Kidney capillary endothelial cell (primary cell): ENCODE measurements at places on chromosomes 4 and X.
A peak's percentile ranks its signal among the peaks of the same experiment; 100 is the strongest.

GRCh38 chrX:18871161-18871890, 112.6 kb downstream of the PHKA2 start:
- no peak for DNase-seq

DNA sequence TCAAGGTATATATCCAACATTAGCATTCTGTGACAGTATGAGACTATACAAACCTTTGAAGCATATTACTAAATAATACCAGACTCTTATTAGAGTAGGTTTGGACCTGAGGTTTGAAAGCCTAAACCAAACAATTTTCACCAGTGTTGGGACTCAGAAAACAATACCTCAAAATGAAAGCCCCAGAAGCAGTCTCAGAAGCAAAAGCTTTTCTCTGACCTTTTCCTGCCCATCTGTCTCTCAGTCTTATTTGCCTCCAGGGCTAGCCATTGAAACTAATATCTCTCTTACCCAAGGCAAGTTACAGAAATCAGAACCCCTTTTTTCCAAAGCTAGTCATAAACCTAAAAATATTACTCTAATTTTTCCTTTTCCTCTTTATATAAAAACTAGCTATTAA, 163.3 kb downstream of the PTCHD1 start:
- DNase-seq, result no peak

DNA sequence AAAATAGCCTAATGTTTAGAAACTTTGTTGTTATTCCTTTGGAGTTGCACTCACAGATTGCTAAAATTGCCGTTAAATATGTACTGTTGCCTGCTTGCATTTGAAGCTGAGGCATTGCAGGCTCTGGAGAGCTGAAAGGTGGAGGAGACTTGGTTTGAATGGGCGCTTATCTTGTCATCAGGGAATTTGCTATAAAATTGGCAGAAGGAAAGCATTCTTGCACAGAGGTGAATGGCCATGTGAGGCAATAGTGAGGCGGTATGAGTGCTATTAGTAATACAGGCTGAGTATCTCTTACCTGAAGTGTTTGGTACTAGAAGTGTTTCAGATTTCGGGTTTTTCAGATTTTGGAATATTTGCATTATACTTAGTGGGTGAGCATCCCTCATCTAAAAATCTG, 41.3 kb downstream of the TRAPPC11 start:
- no peak for DNase-seq

- DNase-seq, result no peak
Observed at GRCh38 chr4:101960431-101960830, 169.9 kb downstream of the BANK1 start.

- DNase-seq, result no peak
Observed at GRCh38 chrX:20974326-20974725, 399.9 kb upstream of the CNKSR2 start.

DNA sequence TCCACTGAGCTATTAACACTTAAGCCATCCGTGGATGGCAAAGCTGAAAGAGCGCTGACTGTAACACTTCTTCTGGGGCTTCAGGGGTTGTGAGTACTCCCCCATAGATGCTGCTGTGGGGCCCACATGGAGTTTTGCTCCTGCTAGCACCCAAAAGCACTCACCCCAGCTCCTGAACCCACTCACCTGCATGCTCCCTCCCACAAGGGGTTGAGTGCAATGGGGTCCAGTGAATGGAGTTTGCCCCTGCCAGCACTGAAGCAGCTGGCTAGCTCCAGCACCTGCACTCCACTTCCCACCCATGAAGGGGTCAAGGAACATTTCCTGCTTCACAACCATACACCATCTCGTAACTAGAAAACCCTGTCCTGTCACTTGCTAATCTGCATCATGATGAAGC, 78.9 kb downstream of the IL21 start:
- no peak for DNase-seq

DNA sequence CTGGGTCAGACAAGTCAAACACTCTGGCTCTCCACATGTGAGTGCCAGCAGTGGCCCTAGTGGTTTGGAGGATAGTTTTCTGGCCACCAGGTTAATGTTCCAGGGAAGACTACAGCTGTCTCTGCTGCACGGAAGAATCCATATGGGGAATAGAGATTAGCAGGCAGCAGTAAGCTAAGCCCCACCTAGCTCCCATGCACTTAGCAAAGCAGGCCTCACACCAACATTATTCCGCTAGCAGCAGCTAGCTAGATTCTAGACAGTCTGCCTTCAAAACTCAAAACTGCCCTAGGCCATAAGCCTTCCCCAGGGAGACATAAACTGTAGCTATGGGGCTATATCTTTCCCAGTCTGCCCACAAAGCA, 203.4 kb downstream of the CHIC1 start:
- no peak for DNase-seq

GRCh38 chrX:20517565-20517964, 250.9 kb upstream of the RPS6KA3 start:
- no peak for DNase-seq

DNA sequence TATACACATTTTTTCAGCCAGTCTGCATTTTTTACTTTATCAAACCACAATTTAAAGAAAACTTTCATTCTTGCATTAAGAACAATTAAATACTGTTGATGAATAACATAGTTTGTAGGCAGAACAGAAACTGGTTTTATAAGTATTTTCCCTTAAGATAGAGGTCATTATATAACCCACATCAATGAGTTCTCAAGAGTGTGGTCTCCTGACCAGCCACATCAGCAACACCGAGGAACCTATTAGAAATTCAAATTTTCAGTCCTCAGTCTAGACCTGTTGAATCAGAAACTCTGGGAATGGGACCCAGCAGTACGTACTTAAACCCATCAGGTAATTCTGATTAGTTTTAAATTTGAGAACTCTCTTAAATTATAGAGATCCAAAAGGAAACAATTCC, 299.6 kb upstream of the ARSJ start:
- no peak for DNase-seq

DNA sequence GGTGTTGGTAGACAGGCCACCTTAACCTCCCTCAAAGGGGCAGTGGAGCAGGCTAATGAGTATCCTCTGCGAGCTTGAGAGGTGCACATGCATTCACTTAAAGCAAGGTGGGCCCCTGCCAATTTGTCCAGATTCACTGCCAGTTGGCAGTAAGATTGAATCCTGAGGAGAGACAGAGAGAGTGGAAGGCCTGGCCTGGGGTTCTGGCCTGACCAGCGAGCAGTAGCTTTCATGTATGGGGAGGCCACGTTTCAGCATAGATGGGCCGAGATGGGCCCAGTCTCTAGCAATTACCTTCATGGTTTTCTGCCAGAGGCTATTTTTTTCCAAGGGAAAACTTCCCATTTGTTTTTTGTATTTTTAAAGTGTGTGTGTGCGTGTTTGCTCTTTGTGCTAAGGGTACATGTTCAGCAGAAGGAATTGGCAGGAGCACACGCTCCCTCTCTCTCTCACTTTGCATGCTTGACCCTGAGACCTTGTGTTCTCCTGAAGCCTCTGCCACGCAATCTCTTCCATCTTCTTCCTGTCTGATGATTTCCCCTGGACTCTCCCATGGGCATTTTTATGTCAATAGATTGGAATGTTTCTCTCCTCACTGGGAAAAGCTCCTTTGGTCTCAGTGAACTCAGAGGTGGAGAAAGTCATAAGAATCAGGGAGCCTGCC, 215.8 kb upstream of the SFRP2 start:
- no peak for DNase-seq

DNA sequence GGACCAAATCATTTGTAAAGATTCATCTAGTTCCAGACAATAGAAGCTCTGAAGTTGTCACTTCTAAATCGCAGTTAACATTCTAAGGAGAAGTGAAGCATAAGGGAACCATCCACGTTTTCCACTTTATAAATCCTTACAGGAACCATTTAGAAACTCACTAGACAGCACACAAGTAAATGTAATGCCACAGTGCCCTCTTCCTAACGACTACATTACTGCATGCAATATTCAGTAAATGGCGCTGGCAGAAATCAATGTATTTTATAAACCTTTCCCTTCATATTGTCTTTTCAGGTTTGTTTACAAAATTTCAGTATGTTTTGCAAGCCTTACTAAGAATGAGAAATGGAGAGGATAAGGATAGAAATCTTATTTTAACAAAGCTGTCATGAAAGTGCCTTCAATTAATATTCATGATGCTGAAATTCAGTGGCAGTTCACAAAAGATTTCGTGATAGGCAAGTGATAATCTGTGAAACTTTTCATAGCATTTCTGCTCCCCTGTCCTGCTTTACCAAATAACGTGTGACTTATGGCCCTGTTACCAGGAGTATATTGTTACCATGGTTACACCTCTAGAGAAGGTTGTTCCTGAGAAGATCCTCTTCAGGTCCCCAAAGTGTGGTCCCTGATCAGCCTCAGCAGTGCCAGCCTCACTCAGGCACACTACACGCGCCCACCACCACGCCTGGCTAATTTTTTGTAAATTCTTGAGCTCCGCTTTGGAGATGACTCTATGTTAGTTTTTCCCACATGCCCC, 54.2 kb downstream of the TMA16 start:
- peak; percentile 55 for DNase-seq

DNA sequence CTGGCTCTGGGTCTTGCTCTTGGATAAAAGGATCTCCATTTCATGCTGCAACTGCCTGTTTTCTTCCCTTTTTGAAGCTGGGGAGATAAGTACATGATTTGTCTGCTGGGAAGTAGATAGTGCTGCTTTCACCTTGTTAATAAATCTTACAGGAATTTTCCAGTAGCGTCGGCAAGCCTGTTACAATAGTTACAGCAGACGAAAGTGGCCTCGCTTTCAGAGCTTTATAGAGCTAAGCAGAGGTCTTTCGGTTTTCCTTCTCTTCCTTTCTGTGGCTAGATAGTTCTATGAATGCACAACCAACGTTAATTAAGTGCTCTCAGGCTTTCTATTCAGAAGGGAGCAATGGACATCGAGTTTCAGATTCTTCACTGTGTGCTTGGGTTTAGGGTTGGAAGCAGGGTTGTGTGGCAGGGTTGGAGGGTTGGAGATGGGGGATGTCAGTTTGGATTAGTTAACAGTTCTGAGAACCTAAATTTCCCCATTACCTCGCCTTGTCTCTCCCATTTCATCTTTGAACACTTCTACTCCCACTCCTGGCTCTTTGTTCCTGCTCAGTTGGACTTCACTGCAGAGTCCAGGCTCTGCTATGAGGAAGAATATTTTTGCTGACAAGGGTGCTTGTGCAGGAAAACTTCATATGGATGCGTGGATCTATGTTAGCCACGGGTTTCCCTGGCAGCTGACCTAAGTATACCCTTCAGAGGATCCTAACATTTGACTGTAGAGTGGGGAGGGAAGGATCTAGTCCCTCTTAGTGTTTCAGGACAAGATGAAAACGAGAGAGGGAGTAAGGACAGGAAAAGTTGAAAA, 237.9 kb downstream of the ARHGAP10 start:
- DNase-seq, result peak; percentile 7

DNA sequence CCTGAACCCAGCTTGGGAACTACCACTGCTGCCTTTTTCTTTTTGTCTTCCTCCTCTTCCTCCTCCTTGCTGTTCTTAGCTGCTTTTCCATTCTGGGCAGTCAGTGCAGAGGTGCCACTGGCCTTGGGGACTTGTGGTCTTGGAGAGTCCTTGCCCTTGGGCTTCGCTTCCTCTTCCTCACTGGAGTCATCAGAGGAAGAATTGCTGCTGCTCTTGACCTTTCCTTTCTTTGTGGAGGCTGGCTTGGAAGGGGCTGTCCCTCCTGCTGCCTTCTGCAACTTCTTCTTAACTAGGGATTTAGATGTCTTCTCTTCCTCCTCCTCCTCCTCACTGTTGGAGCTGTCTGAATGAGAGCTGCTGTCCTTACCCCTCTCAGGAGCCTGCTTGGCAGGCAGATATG, 53.2 kb downstream of the FAM9B start:
- no peak for DNase-seq

DNA sequence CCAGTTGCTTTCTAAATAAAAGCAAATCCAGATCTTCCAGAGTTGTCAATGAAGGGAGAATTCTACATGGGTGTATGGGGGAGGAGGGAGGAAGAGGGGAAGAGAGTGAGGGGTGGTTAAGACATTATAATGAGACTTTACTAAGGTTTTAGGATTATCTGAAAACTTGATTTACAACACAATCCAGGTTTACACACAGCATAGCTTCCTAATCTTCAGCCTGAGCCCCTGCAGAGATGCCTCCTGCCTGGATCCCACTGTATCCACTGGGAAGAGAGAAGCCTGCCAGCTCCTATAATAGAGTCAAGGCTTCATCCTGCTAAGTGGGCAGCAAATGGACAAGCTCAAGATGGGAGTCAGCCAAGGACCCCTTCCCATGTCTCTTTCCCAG, 85.6 kb upstream of the KIT start:
- DNase-seq, result no peak

DNA sequence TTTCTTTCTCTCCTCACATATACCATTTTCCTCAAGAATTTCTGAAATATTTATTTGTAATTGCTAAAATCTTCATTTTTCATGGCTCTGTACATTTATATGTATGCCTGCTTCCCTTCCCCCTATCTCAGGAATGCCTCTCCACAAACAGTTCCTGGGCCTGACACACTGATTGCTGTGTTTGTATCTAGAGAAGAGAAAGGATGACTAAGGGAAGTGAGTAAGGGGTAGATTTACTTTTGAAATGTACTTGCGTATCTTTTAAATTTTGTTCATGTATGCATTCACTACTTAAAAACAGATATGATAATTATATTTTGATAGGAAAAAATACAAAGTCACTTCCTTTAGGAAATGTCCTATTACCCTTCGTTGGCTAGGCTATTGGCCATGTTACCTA, 790.8 kb downstream of the PCDH18 start:
- DNase-seq, result peak; percentile 26

GRCh38 chr4:175127314-175127713, 209.2 kb downstream of the ADAM29 start:
- no peak for DNase-seq

DNA sequence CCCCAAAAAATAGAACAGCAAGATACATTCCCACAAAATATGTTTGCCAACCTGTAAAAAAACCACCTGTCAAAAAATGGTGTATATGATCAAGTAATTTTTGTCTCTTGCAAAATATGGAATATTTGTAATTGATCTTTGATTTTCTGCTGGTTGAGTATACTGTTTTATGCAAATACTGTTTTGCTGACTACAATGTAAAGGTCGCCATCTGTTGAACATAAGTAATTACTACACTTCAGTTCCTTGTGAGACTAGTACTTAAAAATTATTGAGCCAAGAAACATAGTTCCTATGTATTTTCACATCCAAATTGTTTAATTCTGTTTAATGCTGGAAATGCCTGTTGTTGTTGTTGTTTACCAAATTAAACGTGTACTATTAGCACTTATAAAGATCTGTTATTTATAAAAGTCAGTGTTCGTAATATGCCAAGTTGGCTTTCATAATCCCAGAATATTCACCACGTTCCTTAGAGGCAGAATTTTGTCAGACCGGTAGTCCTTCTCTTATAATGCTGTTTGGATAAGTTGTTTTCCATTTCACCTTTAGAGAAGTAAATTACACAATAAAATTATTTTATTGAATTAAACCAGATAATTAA, 144.2 kb downstream of the PDLIM5 start:
- peak; percentile 42 for DNase-seq

DNA sequence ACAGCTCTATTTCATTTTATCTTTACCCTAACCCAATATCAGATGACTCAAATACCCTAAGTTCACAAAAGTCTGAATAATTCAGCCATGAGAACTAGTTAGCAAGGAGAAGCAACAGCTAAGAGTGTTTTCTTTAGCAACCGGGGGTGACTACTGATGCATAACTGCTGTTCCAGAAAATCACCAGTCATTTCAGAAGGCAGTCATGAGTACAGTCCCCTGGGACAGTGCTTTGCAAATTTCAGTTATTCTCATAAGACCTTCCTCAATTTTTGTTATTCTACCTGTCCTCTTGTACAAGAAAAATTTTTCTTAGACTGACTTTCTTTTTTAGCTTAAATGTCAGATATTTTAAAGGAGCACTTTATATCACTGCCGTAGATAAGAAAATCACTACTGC, 16.4 kb downstream of the BANK1 start:
- DNase-seq, result no peak

- DNase-seq, result no peak
Observed at GRCh38 chr4:6178757-6179156, 21.6 kb downstream of the JAKMIP1 start.
